ENCODE measurements at places on chromosomes 13 and 19.

DNA sequence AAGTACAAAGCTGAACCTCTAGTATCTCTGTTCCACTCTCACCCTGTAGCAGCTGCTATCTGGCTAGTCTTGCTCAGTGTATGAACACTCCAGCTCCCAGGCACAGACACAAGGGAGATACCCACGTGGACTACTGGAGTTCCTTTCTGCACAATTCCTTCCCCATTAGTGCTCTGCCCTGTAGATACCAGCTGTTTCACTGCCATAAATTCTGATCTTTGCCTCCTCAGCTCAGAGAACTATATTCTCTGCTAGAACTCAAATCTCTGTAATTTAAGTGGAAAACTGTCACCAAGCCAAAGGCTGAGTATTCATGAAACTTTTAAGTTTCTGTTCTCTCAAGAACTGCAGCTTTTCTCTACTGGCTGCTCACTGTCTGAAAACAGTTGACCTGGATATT lies 273.7 kb downstream of the DIAPH3 start:
- DNase-seq, result peak; percentile 17

DNA sequence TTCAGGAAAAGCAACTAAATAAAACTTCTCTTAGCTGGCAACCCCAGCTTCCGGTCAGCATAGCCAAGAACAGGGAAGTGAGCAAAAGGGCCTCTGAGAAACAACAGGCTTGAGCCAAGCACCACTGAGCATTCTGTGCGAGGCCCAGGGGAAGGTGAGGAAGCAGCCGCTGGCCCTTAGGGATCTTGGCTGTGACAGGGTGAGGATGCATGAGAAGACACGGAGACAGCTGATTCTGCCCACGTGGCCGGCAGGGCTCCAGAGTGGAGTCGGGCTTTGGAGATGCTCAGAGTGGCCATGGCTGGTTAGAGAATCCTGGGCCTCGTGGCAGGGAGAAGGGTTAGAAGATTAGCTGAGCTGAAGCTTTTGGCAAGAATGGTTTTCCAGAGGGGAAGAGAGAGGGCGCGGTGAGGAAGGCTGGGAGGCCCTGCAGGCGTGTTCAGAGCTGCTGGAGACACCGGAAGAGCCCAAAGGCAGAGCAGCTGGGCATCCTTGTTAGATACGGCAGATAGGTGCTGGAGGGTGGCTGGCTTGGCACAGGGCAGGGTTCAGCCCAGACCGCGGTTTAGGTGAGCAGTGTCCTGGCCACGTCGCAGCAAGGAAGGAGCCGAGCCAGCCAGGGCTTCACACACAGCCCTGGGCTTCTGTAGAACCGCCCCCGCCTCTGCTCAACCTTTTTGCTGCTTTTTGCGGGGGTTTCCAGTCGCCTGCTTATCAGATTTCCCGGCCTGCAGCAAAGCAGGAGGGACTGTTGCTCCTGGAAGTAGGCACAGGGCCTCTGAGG lies 17.3 kb downstream of the UPF1 start:
- DNase-seq, result peak; percentile 41

DNA sequence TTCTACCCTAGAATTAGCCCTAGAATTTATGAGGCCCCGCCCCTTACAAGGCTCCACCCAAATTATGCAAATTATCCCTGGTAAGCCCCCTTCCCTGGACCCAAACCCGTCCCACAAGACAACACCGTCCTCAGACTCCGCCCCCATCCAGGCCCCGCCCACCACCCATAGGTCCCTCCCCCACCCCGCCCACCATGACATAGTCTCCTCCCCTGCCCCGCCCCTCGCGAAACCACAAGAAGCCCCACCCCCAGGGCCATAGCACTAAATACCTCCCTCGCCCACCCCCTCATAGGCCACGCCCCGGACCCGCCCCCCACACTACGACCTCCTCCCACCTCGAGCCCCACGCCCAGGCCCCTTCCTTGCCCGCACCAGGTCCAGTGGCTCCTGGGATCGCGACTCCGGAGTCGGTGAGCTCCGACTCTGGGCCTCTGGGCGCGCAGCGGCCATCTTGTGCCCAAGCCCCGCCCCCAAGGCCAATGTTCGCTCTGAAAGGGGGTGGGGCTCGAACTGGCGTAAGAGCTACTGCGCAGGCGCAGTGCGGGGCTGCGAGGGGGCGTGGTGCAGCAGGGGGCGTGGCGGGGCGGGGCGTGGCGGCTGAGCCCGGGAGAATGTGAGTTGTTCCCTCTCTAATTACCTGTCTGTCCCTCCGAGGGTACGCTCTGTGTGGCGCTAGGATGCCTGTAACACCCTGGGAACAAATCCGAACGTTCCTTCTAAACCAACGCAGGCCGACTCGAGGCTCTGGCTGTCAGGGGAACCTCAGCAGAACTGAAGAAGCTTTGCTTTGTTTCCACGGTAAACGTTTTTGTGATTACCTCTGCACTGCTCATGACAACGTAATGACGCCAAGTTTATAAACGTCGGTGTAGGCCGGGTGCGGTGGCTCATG lies at the start of gene ZNF784:
Gene ZNF784 (minus strand): TSS at position 458 of the 895 bp plus-strand sequence. CDS start 5 bp downstream, at position 453.
- DNase-seq, result peak; percentile 92

GRCh38 chr19:19468424-19469050 lies 46.8 kb downstream of the TSSK6 start:
- no peak for DNase-seq

DNA sequence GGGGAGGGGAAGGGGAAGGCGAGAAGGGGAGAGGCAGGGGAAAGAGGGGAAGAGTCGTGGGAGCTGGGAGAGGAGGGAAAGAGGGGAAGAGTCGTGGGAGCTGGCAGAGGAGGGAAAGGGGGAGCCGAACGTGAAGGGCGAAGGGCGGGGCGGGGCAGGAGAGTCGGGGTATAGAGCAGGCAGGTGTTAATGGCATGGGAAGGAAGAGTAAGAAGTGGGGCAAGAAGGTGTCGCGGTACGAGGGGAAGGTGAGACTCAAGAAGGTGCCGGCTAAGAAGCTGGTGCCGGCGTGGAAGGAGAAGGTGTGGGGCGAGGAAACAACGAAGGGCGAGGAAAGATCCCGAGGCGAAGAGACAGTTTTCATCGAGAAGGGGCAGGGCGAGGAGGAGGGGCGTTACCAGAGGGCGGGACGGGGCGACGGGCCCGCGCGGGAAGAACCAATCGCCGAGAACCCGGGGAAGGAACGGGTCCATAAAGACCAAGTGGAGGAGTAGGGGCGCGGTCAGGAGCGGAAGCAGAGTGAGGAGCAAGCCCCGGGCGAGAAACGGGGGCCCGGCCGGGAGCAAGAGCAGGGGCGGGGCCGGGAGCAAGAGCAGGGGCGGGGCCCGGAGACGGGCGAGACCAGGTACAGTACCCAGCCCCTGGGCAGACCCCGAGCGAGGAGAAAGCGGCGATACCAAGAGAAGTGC lies 463 bp downstream of the CATSPERG start:
- peak; percentile 94 for DNase-seq

All from fibroblast of upper back skin (primary cell).